ENCODE measurements at places on chromosomes 16 and 17. TPM values are rescaled to one million over a fixed set of nuclear protein-coding genes. Genes with fewer than 3 reads are reported as not detected.
A peak's percentile ranks its signal among the peaks of the same experiment; 100 is the strongest.

GRCh38 chr17:7313890-7314718 lies 1.1 kb downstream of the GPS2 start:
- no peak for DNase-seq

- DNase-seq: peak; percentile 92
Observed at GRCh38 chr17:61307905-61308886, 91.4 kb upstream of the TBX2 start.

GRCh38 chr17:63349478-63350000 lies 96.6 kb downstream of the CYB561 start:
- DNase-seq: no peak

DNA sequence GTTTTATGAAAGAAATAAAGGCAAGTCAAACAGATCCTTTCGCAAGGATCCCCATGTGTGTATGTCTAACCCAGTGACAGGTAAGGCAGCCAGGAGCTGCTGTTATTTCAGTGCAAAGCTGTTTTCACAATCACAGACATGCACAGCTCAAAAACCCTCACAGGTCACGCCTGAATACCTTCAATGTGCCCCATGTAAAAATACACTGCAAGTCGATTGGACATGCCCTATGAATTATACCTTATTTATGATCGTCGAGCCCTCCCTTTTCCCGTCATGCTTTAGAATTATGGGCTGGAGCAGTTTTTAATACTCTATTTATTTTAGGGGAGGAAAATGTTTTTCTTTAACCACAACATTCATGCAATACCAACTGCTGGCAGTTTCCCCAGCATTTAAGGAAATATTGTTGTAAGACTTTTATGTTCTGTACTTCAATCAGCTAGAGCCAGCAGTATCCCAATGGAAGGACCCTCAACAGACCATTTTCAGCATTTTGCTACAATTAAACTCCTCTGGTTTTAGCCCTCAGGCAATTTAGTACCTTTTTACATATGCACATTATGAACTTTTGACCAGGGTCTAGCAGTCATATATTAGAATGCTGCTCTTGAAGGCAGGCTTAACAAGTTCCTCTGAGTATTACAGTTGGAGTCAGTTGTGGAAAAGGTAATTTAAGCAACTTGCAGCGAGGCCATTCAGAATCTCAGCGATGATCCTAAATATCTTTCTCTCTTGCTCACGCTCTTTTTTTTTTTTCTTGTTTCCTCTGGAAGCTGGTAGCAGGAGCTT lies 362.2 kb downstream of the WWOX start:
- DNase-seq: no peak

DNA sequence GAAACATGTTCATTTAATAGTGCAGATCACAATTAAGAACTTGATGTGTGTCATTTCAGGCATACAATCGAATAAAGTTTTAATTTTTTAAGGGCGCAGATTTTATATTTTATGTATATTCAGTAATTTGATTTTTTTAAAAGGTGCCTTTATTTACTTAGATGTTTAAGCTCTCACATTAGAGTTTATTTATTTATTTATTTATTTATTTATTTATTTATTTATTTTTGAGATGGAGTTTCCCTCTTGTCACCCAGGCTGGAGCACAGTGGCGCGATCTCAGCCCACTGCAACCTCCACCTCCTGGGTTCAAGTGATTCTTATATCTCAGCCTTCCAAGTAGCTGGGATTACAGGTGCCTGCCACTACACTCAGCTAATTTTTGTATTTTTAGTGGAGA lies 3.8 kb downstream of the B4GALNT2 start:
- DNase-seq: no peak

DNA sequence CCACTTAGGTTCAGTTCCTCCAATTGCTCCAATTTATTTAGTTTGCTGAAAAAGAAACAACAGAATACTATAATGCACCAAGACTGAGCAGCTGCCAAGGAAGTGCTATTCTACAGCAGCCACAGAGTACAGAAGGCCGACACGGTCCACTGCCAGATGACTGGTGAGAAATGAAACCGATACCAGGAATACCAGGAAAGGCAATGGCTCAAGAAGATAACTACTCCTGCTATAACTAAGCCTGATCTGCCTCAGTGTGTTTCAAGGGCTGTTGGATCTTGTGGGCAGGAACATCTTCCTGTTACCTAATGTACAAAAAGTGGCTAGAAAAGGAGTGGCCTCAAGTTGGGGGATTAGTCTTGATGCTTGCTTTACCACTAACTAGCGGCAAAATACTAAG lies 32.8 kb downstream of the MARVELD3 start:
- DNase-seq: no peak

The SNN gene
- 11.8 TPM for total RNA-seq

The MT1B gene
- total RNA-seq: not detected

- no peak for DNase-seq
Observed at GRCh38 chr16:86157616-86158247, 258.8 kb downstream of the IRF8 start.

DNA sequence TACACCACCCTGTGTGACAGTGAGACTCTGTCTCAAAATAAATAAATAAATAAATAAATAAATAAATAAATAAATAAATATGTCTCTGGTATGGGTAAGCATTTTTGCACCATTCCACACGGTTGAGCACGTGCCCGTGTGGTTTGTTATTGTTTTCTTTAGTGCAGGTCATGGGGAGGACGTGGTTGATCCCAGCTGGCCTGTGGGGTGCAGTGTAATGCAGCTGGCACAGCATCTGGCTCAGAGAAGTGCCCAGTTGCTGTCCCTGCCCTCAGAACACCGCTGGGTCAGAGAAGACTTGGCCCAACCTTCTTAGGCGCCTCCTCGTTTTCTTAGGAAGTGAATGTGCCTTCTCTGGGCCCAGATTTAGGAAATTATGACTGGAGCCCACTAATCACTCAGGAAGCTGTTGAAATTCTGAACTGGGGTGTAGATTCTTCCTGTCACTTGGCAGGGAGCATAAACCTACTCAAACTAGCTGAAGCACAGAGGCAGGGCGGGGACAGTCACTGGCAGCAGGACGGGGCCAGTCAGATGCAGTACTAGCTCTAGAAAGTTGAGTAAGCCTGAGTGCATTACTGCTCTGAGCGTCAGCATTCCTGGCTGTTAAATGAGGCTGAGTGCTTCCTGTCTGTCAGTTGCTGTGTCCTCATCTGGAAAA lies 85.9 kb downstream of the SNX29 start:
- DNase-seq: peak; percentile 99

The C17orf78 gene
- not detected for total RNA-seq

DNA sequence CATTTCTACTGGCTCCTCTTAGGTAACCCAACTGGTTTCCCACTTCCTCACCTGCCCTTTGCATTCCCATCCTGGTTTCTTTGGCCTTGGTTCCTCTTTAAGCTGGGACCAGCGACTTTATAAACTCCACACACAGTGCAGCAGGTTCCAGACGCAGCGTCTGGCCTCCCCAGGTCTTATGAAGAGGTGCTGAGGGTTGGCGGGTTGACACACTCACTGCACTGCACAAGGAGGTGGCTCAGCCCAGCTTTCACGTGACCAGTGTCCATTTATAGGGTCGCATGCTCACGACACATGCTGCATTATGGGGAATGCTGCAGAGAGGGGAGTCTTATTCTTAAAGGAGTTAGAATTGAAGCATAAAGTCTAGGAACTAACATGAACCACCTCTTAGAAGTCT lies 70.8 kb downstream of the ZFHX3 start:
- DNase-seq: no peak

DNA sequence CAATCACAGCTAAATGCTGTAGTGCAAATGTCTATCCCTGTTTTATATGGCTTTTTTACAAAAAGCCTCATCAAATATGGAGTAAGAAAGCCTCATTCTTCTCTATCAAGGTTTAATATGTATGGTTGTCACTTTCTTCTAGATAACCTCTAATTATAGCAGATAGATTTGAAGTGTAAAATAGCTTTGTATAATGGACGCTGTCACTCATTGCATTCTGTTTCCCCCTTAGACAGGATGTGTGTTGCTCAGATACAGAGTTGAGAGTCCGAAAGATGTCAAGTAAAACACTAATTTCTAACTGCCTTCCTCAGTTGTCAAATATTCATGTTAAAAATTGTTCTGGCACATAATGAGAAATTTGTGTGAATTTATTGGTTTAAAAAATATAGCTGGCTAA lies 88.0 kb downstream of the NLK start:
- DNase-seq: no peak

DNA sequence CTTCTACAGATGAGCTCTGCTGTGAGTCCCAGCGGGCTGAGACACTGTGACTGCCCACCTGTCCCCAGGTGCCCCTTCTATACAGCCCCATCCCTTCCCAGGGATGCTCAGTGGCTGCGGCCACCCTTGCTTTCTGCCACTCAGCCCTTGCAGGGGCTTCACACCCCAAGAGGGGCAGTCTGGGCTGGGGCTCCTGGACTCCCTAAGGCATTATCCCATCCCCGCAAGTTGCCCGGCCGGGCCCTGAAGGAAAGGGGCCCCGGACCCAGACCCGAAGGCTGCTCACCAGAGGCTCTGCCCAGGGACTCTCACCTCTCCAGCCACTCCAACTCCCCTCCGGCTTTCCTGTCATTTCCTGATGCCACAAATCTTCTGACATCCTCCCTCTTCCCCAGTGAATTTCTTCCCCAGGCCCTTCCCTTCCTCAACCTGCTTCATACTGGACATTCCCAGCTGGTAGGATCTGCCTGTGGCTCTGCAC lies 88.5 kb upstream of the TOB1 start:
- DNase-seq: no peak

DNA sequence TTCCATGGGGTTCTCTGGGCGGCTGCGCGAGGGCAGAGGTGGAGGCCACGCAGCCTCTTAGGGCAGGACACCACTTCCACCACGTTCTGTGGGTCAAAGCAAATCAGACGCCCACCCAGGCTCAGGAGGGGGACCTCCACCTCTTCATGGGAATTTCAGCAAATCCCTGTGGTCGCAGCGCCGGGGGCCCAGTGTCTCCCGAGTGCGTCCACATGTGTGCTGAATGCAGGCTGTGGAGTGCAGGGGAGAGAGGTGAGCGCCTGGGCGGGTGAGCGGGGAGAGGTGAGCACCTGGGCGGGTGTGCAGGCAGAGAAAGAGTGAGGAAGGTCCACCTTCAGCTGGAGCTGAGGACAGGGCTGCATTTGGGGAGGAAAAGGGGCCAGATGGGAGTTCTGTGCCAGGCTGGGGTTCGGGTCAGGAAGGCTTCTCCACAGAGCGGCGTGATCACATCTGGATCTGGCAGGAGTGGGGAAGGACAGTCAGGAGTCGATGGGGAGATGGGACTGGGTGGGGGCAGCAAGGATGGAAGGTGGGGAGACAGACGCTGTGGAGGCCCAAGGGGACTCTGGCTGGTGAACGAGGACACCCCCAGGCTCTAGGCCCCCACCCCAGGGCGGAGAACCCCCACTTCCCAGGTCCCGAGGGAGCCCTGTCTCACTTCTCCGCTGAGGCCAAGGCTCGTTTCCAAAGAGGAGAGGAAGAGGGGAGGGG lies 36.8 kb upstream of the CBFA2T3 start:
- no peak for DNase-seq

DNA sequence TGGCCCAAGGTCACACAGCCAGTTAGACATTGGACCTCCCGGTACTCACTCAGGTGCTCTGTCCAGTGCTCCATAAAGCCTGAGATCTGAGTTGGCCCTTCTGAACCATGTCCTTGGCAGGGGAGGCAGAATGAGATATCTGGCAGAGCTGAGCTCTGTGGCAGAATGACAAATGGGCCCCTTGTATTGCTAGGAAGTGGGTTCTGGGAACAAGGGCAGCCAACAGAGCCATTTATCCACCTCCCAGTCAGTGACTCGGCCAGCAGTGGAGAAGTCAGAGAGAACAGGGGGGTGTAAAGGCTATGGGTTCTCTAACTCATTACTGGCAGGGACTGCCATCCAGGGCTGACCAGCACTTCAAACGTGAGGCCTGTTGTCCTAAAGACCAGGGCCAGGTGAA lies 117.1 kb upstream of the NLRP1 start:
- DNase-seq: no peak

- peak; percentile 7 for DNase-seq
Observed at GRCh38 chr17:58136669-58137279, 11.4 kb upstream of the OR4D1 start.

GRCh38 chr17:53088481-53088880 lies 734.2 kb upstream of the KIF2B start:
- no peak for DNase-seq

DNA sequence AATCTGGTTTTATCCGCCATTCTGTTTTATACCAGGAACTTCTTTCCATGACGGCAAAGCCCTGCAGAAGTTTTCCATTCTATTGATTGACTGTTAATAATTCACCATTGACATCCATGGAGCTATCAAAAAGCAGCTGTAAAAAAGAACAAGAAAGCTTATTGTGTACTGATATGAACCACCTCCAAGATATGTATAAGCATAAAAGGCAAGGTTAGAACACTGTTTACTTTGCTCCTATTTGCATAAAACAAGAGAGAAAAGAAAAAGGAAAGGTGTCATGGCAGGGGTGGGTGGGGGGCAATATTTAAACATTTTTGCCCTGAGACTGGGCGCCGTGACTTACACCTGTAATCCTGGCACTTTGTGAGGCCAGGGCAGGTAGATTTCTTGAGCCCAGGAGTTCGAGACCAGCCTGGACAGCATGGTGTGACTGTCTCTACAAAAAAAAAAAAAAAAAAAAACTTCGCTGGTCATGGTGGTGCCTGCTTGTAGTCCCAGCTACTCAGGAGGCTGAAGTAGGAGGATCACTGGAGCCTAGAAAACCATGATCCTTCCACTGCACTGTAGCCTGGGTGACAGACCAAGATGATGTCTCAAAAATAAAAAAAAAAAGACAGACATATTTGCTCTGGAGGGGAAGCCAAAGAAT lies 52.5 kb downstream of the TMEM114 start:
- no peak for DNase-seq

- DNase-seq: no peak
Observed at GRCh38 chr16:89660146-89660545, 2.5 kb downstream of the SPATA33 start.

DNA sequence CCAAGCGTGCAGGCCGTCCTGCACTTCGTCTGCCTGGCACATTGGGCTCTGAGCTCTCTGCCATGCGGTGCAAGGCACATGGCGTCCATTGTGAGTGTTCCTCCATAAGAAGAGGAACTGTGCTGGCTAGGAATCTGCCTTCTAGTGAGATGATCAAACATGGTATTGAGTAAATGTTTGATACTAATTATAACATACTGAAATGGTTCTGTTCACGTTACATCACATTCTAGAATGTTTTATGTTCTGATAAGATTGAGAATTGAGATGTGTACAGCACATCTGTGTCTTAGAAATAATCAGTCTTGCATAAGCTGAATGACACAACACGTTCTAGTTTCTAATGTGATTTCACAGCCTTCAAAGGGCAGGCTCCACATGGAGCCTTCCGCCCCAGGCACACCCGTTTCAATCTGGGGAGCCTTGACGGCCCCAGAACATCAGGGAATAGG lies 42.9 kb downstream of the USP10 start:
- DNase-seq: no peak
